ENCODE measurements at places on chromosomes 6 and 20.

GRCh38 chr6:41587131-41587879 lies 41.1 kb downstream of the FOXP4 start:
- no peak for DNase-seq

DNA sequence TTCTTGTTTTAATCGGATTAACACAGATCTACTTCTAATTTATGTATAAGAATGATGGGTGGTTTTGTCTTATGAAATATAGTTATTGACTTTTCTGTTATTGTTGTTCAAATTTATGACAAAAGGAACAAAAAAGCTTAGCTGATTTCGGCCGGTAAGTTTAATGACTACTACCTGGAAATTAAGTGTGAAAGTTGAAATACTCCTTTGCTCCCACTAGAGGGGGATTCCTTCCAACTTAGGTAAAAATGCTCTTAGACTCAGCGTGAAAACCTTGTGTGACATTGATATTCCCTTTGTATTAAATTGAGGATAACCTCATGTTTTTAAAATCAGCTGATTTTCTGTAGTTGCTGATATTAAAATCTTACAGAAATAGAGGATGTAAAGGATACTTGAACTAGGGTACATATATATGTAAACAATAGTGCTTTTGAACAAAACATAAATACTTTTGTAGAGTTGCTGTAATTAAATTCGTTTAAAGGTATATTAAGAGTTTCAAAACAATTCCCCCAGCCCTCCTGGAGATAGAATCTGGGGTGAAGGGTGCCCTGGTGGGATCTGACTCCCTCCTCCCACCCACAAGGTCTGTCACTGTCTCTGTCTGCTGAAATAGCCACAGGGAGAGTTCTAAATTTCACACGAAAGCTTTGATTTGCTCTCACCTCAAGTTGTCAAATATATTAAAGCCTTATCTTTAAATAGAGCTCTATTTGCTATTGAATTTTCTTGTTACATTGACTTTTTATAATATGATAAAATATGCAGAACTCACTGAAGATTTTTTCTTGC lies 257.5 kb downstream of the ARID1B start:
- no peak for DNase-seq

GRCh38 chr20:40471261-40471629 lies 217.8 kb downstream of the MAFB start:
- no peak for DNase-seq

GRCh38 chr6:121450242-121450641 lies 14.8 kb downstream of the GJA1 start:
- DNase-seq = no peak

DNA sequence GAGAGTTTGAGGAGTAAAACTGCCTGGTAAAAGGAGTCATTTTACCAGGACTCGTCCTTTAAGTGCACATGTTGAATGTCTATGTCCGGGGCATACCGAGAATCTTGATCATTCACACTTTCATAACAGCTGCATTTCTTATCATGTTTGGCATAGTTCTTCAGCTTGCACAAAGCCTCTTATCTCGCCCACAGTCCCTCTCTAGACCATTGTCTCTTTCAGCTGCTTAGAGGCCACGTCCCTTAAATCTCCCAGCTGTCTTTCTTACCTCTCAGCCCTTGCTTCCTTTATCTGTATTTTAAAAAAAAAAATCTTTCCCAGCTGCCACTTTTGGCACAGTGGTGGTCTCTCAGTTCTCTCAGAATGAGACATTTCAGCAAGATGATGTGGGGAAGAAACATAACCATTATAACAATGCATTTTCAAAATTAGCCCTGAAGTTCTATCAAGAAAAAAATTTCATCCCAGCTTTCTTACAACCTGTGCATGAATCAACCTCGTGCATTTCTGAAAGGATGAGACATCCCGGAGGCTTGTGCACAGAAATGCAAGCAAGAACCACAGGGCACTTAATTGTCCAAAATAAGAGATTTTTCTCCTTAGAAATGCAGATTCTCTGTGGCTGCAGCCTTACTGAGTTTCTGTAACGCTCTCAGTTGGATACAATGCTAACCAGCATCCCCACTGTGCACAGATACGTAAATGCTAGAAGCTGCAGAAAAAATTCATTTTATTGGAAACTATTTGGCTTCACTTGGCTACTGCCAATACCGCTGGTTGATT lies 24.2 kb downstream of the RBM24 start:
- DNase-seq = no peak

- DNase-seq = no peak
These were observed 10.8 kb downstream of the GSTA4 start for GRCh38 chr6:52984247-52984646.

GRCh38 chr20:38260025-38260377 lies 534 bp downstream of the KIAA1755 start:
- no peak for DNase-seq

Data from NCI-H460 (cell line).